ENCODE measurements at places on chromosomes 2 and 18.

- DNase-seq: no peak
These were observed 467.1 kb downstream of the MBD2 start for GRCh38 chr18:53757328-53757727.

DNA sequence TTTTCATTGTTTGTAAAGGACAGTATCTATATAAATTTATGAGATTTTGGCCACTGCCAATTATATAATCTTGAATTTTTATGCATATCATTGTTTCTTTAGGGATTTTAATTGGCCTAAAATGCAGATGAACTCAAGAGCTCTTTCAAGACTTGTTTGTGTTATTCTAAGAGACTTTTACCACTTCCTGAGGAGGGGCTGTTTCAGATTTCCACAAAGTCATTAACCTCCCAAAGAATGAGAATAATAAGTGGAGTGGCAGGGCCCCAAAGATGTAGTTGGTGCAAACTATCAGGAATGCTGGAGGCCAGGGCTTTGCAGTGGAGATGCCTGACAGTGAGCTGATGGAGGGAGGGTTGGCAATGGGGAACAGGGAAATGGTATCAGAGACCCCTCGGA lies 15.5 kb upstream of the ACVR1 start:
- no peak for DNase-seq

GRCh38 chr2:143553261-143553660 lies 424.0 kb downstream of the ARHGAP15 start:
- no peak for DNase-seq

GRCh38 chr2:96353606-96354101 lies 18.1 kb downstream of the NCAPH start:
- no peak for DNase-seq

- DNase-seq: no peak
These were observed 588 bp downstream of the OTX1 start for GRCh38 chr2:63051042-63051794.

- no peak for DNase-seq
These were observed 189.3 kb downstream of the SH3RF3 start for GRCh38 chr2:109318150-109318948.

GRCh38 chr18:25805323-25805722 lies 285.1 kb downstream of the SS18 start:
- no peak for DNase-seq

- DNase-seq: no peak
These were observed 20.3 kb upstream of the RBBP8 start for GRCh38 chr18:22912835-22913234.

DNA sequence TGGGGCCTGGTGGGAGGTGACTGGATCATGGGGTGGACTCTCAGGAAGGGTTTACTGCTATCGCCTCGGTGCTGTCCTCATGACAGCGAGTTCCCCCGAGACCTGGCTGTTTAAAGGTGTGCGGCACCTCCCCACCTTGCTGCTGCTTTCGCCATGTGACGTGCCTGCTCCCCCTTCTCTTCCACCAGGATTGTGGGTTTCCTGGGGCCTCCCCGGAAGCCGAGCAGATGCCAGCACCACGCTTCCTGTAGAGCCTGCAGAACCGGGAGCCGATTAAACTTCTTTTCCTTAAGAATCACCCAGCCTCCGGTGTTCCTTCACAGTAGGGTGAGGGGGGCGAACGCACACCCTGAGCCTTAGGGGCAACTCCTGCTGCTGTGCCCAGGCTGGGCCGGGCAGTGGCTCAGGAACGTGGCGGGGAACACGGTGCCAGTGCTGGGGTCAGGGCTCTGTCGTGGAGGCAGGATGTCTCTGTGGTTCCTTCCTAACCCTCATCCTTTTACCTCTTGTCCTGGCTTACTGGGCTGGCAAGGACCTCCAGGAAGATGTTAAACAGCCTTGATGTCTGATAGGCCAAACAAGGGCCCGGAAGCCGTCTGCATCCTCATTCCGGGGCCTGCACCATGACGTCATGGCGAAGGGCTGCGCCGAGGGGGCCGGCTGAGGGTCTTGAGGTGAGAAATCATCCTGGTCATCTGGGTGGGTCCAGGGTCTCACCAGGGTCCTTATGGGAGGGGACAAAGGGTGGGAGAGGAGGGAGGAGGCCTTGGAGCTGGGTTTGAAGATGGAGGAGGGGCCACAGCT lies 12.7 kb downstream of the NEU4 start:
- no peak for DNase-seq
